ENCODE measurements at places on chromosomes 16 and 17.

DNA sequence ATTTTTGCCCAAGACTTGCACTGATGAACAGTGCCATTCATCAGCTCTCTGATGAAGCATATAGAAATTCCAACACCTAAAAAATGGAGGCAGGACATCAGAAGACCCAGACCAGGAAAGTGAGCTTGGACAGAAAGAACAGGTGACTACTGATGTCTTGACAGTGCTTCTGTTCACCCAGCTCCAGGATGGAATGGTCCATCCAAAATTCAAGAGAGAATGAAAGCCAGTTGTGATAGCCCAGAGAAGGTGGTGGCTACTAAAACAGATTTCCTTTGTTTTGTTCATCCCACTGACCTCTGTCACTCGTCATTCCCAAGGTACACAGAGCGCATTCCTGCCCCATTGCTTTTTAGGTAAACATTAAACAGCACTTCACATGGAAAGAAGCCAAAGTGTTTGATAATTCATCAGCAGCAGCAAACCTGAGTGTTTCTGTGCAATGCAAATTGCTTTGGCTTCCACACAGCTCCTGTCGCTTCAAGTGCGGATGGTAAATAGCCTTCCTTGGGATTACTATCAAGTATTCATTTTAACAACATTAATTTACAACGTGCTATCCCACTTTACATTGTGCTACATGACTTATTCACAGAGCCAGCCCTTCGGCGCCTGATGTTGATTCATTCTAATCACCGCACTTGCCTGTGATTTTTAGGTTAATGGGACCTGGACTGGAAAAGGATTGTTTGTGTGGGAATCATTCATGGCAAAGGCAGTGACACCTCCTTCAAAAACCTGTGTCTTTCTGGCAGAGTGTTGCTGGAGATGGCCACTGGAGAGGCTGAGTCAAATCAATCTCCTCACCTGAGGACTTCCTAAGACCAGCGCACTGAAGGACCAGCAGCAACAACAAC is 65.1 kb upstream of the TOX3 start:
- DNase-seq = no peak

DNA sequence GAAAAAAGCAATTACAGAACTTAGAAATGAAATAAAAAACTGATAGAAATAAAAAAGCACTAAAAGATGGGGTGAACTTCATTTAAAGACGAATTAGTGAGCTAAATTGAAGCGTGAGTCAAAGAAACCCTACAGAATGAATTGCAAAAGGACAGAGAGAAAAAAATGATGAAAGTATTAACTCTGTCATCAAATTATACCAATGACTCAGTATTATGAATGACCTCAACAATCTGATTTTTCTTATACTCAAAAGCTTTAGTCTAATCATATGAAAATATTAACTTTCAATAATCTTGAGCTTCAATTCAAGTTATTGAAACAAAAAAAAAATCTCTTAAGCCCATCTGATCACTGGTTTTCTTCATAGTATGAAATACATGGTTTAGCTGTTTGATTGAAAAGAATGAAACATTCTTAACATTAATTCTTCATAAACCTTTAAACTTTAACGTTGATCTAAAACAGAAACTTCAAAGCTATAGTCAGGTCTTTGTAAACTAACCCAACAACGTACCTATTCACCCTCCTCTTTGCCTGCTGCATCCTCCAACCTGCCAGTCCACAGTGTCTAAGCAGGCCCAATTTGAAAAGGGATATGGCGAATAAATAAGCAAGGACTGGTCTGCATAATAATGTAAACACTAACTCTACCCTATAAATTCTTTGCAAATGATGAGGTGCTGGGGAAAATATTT is 6.6 kb downstream of the ABCA5 start:
- no peak for DNase-seq

DNA sequence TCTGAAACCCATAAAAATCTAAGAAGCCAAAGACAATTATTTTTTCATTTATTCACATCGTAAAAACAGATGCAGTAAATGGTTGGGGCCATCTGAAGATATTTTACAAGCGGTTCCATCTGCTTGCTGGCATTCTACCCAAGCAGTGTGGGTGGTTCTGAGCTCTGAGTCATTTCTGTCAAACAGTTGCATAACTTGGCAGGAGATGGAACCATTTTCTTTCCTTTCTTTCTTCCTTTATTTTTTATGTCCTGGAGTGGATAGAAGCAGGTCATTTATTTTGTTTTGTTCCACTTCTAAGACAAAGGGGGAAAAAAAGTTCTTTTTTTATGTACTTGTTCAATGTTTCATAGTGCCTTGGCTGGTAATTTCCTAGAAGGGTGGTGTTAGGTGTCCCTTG is 1151.9 kb upstream of the GOT2 start:
- no peak for DNase-seq

DNA sequence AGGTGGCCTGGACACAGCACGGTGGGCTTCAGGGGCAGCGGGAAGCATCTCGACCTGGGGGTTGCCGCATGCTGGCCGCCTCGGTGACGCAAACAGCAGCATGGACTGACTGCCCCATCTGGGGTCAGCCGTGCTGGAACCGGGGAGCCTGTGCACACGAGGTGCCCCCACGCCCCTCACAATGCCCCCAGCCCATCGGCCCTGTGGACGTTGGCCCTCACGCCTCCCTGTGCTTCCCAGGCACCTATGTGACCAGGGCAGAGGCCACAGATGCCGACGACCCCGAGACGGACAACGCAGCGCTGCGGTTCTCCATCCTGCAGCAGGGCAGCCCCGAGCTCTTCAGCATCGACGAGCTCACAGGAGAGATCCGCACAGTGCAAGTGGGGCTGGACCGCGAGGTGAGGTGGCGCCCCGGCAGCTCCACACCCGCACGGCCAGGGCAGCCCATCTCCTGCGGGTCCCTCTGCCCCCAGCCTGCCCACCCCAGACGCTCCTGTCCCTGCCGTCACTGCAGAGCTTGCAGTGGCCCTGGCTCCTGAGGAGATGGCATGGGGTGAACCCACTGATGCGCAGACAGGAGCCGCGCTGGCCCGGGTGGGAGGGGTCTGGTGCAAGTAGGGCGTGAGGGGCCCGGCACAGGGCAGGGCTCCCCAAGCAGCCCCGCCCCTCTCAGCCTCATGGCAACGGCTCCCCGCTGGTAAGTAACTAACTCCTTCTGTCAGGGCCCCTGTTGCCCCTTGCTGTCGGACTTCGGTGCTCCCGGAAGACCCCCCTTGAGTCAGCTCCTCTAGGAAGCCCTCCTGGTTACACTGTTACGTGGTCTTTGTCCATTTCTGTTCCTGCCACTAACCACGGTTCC is 13.6 kb downstream of the CDH15 start:
- DNase-seq = peak; percentile 32

DNA sequence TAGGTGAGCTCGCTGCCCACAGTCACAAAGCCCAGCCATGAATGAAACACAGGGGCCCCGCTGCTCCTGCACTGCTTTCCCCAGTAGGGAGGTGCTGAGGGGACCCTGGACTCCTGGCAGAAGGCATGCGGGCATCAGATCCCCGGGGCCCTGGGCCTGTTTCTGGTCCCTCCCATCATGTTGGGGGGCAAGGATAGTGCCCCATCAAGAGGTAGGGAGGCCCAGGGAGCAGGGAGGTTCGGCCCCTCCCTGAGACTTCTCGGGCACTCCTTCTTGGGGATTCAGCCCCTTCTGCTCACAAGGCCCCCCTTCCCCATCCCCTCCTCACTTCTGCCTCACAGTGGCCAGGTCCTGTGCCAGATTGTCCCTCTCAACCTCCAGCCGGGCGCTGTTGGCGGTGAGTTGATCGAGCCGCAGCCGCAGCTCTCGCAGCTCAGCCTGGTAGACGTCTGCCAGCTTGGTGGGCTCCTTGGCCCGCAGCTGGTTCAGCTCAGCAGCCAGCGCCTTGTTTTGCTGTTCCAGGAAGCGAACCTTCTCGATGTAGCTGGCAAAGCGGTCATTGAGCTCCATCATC is 515 bp downstream of the GFAP start:
- no peak for DNase-seq

GRCh38 chr17:28487881-28488532 is 14.6 kb downstream of the SLC13A2 start:
- DNase-seq = no peak

DNA sequence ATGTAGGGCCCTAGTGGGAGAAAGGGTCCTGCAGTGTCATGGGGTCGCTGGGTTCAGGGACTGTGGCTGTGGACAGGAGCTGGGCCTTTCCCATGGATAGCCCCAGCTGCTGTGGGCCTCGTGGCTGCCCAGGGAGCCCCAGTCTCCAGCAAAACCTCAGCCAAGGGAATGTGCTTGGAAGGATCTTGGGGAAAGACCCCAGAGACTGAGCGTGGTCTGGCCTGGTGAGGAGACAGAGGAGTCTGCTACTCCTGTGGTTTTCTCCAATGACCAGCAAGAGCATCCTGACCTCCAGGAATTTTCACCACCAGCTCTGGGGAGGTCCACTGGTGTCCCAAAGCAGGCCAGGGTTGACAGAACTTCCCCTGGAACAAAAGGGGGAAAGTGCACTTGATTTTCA is 42.3 kb downstream of the RNF112 start:
- no peak for DNase-seq

DNA sequence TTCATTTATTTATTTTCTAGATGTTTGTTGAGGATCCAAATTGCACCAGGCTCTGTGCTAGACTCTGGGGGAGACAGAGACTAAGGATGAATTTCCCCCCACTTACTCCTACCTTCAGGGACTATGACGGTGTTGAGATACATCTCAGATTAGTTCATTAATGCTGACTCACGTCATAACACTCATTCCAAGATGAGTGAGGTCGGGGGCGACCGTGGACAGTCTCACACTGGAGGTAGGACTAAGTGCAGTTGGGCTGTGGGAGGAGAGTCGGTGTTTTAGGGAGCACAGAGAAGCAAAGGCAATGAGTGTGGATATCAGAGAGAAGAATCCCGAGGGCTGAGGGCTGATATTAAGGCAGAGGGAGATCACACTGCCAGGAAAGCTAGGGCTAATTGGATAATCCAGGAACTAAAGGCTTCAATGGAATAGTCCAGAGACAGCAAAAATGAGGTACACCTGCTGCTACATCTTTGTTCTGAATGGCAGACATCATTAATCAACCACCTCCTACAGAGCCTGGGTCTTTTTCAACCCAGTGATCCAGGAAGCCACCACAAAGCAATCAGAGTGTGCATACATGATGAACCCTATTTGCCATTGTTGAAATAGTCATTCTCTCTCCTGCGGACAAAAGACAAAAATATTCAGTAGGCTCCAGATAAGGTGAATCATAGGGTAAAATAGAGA is 38.6 kb upstream of the CACNG4 start:
- DNase-seq = no peak

GRCh38 chr16:22189473-22190080 is 16.5 kb upstream of the EEF2K start:
- no peak for DNase-seq

GRCh38 chr16:35733971-35734702 is 2274.7 kb downstream of the TP53TG3F start:
- no peak for DNase-seq

- no peak for DNase-seq
Measured at GRCh38 chr17:82152556-82153294, 54.7 kb upstream of the FASN start.

DNA sequence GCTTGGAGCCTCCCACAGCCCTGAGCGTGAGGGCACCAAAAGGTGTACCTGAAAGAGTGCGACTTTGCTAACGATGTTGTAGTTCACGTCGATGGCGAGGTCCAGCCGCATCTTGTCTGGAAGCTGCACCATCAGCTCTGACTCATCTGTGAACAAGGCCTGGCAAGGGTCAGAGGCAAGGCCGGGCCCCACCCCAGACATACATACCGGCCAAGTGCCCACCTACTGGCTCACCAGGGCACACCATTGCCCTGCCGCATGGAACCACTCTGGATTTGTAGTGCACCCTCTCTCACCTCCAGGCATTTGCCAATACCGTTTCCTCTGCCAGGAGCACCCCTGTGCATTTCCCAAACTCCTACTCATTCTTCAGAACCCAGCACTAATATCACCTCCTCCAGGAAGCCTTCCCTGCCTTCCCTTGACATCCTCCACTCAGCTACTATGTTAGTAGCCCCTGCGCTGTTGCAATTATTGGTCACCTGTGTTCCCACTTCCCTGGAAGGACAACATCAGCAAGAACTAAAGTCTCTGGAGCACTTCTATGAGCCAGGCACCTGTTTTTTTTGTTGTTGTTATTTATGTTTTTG is 69.4 kb downstream of the CNGB1 start:
- DNase-seq = no peak

DNA sequence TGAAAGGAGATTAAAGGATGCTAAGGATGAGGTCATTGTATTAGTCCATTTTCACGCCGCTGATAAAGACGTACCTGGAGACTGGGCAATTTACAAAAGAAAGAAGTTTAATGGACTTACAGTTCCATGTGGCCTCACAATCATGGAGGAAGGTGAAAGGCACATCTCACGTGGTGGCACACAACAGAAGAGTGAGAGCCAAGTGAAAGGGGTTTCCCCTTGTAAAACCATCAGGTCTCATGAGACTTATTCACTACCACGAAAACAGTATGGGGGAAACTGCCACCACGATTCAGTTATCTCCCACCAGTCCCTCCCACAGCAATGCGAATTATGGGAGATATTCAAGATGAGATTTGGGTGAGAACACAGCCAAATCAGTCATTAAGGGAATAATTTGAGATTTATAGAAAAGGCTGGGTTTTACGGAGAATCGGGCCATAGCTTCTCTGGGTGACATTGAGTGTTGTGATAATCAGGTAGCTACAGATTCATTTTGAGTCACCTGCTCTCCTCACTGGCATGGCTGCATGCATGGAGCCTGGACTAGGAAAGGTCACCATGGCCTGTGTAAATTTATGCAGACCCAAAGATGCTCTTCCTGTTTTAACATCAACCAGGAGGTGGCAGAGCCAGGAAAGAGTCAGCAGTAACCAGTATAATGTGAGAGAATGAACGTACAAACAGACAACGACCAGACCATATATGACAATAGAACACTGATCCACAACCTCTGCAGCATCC is 40.5 kb upstream of the DYNLRB2 start:
- DNase-seq = no peak

GRCh38 chr17:43146649-43147048 is 21.5 kb upstream of the BRCA1 start:
- no peak for DNase-seq

DNA sequence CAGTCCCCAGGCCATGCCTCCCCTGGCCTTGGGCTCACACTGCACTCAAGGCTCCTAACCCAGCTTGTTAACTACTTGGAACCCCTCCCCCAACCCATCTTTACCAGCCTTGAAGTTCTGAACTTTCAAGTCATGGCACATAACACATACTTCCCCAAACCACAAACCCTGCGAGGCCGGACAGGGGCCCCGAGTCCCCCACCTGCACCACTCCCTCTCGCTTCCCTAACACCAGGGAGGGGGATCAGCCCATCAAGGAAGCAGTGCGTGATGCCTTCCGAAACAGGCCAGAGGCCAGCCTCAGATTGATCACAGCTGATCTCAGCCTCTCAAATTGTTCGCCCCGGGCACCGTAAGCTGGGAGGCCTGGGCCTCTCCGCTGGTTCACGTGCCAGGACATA is 3.0 kb upstream of the NLRC3 start:
- peak; percentile 38 for DNase-seq
